Large intestine (tissue), 12 donors: ENCODE measurements at places on chromosomes 12 and 14. TPM values are rescaled to one million over a fixed set of nuclear protein-coding genes. Genes with fewer than 3 reads are reported as not detected.

DNA sequence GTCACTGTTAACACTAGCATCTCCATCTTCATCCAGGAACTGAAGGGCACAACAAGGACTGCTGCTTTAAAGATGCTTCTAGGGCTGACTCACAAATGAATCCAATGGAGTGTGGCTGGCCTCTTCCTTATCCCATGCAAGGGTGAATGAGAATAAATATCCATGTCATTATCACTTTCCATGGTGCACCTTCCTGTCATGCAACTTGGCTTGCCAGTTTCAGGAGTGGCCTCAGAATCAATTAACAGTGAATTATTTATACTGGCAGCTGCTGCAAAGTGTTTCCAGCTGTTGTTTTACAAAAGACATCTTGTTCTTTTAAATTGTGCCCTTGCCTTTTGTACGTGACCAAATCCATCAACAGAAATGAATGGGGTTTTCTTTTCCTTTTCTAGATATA lies 499.3 kb upstream of the TMEM132C start:
- no peak overlapping the region for H3K27ac ChIP-seq
- H3K4me1 ChIP-seq: no peaks in the 10 kb centered on the region
- H3K27me3 ChIP-seq: no peaks in the 10 kb centered on the region
- H3K4me3 ChIP-seq: no peak overlapping the region

- no peaks in the 10 kb centered on the region for H3K4me1 ChIP-seq
- DNase-seq: no peak
- no peak overlapping the region for H3K27ac ChIP-seq
- H3K36me3 ChIP-seq: no peaks in the 10 kb centered on the region
- H3K4me3 ChIP-seq: no peak overlapping the region
These were observed 769.8 kb upstream of the MGAT4C start for GRCh38 chr12:87025976-87026375.

DNA sequence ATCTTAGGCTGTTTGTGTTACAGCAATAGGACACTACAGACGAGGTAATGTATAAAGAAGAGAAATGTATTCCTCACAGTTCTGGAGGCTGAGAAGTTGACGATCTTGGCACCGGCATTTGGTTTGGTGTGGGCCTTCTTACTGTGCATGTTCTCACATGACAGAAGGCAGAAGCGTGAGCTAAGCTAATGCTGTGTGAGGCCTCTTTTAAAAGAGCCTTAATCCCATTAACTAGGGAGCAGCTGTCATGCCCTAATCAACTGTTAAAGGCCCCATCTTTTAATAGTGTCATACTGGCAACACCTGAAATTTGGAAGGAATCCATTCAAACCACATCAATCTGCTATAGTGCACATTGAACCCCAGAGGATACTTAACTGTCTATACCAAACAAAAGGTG lies 992.9 kb downstream of the GALC start:
- no peak for DNase-seq
- H3K27ac ChIP-seq: no peak overlapping the region
- H3K36me3 ChIP-seq: no peaks in the 10 kb centered on the region
- no peak overlapping the region for H3K4me3 ChIP-seq
- no peaks in the 10 kb centered on the region for H3K27me3 ChIP-seq
- H3K4me1 ChIP-seq: no peaks in the 10 kb centered on the region

DNA sequence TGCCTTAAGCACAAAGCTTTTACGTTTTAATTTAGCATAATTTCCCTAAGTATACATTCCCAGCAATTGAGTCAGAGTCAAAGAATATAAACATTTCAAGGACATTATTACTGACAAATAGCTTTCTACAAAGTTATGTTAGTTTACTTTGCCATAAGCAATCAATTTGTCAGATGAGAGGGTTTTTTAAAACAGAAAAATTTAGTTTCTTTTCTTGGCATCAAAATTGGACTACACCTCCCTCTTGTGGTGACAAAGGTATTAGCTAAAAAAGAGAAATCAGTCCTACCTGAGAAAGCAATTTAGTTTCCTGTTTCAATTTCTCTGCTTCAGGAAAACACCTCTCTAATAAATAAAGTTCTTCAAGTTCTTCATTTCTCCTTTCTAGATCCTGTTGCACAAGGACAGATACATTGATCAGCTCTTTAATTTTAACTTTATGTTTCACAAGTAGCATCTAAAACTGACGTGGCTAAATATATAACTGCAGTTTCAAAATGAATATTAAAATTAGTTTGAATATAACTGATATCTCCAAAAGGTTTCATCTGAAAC lies 39.9 kb downstream of the DNAI7 start:
- peak; percentile 20 for DNase-seq
- no peaks in the 10 kb centered on the region for H3K36me3 ChIP-seq
- H3K4me3 ChIP-seq: no peak overlapping the region
- no peaks in the 10 kb centered on the region for H3K4me1 ChIP-seq
- H3K27me3 ChIP-seq: no peaks in the 10 kb centered on the region

- DNase-seq: peak; percentile 68
- H3K27ac ChIP-seq: no peak overlapping the region
- H3K27me3 ChIP-seq: no peaks in the 10 kb centered on the region
- H3K4me3 ChIP-seq: no peak overlapping the region
- H3K36me3 ChIP-seq: peaks cover 90% of the 10 kb centered on the region
These were observed 10.9 kb downstream of the TCHP start for GRCh38 chr12:109910969-109911348.

The GLT1D1 gene
- polyA plus RNA-seq: 0.91 TPM

DNA sequence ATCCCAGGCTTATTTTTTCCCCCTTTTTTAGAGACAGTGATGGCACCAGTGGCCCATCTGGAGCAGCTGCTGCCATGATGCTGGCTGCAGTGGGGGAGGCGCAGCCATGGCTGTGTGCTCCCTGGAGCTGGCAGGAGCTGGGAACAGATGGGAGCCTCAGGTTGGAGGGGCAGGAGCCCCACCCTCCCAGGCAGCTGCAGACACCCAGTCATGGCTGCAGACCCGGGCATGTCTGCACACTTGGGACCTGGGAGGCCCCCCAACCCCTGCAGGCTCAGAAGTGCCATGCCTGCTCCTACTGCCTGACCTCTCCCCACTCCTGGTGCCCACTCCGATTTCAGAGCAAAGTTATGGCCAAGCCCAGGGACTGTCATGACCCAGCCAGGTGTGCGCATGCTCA lies 25.1 kb downstream of the CDKL1 start:
- no peak overlapping the region for H3K27ac ChIP-seq
- H3K36me3 ChIP-seq: no peaks in the 10 kb centered on the region
- no peaks in the 10 kb centered on the region for H3K27me3 ChIP-seq

GRCh38 chr12:51852404-51853137 lies 4.1 kb upstream of the FIGNL2 start:
- peaks cover 51% of the 10 kb centered on the region for H3K27me3 ChIP-seq
- no peak overlapping the region for H3K27ac ChIP-seq
- H3K4me3 ChIP-seq: no peak overlapping the region
- DNase-seq: no peak

The CLMN gene
- 18.7 TPM for polyA plus RNA-seq

The TMPRSS12 gene
- 0.01 TPM for polyA plus RNA-seq

- no peak for DNase-seq
- H3K27ac ChIP-seq: no peak overlapping the region
- H3K4me3 ChIP-seq: no peak overlapping the region
- no peaks in the 10 kb centered on the region for H3K36me3 ChIP-seq
- H3K4me1 ChIP-seq: no peaks in the 10 kb centered on the region
These were observed 74.6 kb downstream of the GLRX5 start for GRCh38 chr14:95609398-95609990.

DNA sequence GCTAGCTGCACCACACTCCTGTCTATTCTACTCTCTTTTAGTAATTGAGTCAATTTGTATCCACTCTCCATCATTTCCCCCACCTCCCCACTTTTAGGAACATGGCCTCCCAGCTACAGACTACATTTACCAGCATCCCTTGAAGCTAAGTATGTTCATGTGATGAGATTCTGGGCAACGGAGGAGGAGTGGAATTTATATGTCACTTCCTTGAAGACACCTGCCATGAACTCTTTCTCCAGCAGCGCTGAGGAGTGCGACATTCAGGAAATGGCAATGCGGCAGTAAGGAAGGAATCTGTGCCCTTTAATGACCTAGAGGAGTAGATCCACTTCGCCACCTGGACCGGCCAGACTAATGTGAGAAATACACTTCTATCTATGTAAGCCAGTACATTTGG lies 243.7 kb upstream of the DIO2 start:
- no peaks in the 10 kb centered on the region for H3K36me3 ChIP-seq
- H3K27me3 ChIP-seq: no peaks in the 10 kb centered on the region
- DNase-seq: no peak
- no peak overlapping the region for H3K4me3 ChIP-seq
- H3K4me1 ChIP-seq: no peaks in the 10 kb centered on the region
- H3K27ac ChIP-seq: no peak overlapping the region

The EPYC gene
- 0.13 TPM for polyA plus RNA-seq

DNA sequence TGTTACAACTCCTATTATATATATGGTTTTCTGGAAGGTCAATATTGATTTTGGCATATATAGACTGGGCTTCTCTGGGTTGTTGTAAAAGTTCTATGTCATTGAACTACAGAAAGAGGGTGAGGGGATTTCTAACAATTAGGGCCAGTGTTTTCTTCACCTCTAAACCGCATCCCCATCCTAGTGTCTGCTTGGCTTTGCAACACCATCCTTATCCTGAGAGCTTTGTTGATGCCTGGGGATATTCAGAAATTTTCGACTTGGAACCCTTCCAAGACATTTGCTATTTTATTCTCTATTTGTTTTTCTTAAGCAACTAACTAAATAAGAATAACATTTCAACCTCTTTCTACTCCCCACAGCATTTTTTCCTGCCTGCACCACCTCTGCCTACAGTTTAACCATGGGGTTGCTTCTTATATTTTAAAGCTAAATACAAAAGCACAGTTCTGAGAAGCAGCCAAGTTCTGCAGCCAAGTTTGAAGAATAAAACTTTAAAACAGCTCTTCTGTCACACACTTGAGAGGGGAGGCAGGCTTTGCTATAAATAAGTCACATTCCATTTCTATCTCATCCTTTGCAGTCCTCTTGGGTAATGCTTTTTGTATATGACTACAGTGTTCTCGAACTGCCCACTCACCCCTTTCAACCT lies 53.4 kb downstream of the RGS6 start:
- H3K36me3 ChIP-seq: no peaks in the 10 kb centered on the region
- H3K4me1 ChIP-seq: no peaks in the 10 kb centered on the region
- no peak overlapping the region for H3K4me3 ChIP-seq
- DNase-seq: peak; percentile 24

DNA sequence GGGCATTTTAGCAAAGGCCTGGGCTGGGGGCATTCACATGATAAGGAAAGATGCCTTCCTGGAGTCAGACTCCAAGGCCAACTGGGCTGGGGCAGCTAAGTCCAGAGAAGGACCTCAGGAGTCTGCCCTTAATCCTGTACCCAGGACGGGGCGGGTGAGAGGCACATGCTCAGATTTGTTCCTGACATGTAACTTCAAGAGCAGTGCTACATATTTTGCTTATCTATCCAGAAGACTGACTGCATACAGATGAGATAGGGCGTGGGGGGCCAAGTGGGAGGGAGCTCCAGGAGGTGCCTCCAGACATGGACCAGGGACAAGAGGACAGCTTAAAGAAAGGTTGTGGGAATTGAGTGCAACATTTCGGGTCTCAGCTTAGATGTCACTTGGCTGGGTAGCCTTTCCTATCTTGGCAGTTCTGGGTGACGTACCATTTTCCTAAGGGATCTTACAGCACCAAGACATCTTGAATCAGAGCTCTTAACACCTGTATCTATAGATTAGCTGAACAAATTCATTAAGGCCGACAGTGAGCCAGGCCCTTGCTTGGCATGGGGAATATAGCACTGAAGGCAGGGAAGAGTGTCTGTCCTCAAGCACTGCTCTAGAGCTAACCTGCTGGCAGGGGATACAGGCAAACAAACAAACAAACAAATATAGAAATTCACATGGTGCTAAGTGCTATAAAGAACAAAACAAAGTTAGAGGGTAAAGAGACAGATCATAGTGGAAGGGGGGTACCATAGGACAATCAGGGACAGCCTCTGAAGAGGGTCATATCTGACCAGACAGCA lies 61.2 kb downstream of the PTPN21 start:
- peaks cover 5% of the 10 kb centered on the region for H3K36me3 ChIP-seq
- H3K4me1 ChIP-seq: peaks cover 10% of the 10 kb centered on the region
- H3K27me3 ChIP-seq: no peaks in the 10 kb centered on the region

GRCh38 chr14:104856869-104857860 lies 7.9 kb upstream of the CEP170B start:
- no peaks in the 10 kb centered on the region for H3K36me3 ChIP-seq
- no peak overlapping the region for H3K27ac ChIP-seq
- H3K4me3 ChIP-seq: no peak overlapping the region
- no peak for DNase-seq
- H3K4me1 ChIP-seq: peaks cover 1% of the 10 kb centered on the region
